ENCODE measurements at places on chromosomes 7 and 10. TPM values are rescaled to one million over a fixed set of nuclear protein-coding genes. Genes with fewer than 3 reads are reported as not detected.

The LRGUK gene
- total RNA-seq, result 0.06 TPM

The NEUROD6 gene
- total RNA-seq, result not detected

The EDRF1 gene
- 15.4 TPM for total RNA-seq

The CUZD1 gene
- 1.0 TPM for total RNA-seq

The GPR15LG gene
- total RNA-seq, result 1.0 TPM

The FGFBP3 gene
- 1.2 TPM for total RNA-seq

The NANOS1 gene
- 3.9 TPM for total RNA-seq

The AGR2 gene
- total RNA-seq, result 11.9 TPM

The ZP3 gene
- 4.7 TPM for total RNA-seq

The CUL2 gene
- 23.7 TPM for total RNA-seq

The METTL27 gene
- total RNA-seq, result 8.4 TPM

Measured in epithelial cell of proximal tubule (primary cell).